ENCODE measurements at places on chromosomes 5 and 9.
A peak's percentile ranks its signal among the peaks of the same experiment; 100 is the strongest.

DNA sequence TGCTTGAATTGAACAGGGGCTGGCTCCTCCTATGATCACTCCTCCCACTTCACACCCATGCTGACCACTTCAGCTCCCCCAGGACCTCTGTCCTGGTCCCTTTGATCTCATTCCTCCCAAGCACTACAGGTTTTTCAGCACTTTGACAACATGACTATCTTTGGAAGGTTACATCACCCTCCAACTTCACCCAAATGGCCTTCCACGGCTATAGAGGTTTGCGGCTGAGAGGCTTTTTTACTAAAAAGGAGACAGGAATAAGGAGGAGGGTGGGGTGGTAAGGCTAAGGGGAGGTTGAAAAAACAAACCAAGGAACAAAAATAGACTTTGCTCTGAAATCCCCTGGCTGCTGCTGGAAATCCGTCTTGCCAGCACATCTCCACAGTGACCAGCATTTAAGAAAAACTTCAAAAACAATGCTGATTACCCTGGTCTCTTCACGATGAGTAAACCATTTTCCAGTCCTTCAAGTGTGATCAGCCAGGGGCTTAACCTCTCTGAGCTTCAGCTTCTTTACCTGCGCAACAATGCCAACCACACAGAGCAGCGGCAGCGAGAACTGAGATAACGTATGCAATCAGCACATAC lies 102.7 kb downstream of the DPYSL3 start:
- DNase-seq: no peak

DNA sequence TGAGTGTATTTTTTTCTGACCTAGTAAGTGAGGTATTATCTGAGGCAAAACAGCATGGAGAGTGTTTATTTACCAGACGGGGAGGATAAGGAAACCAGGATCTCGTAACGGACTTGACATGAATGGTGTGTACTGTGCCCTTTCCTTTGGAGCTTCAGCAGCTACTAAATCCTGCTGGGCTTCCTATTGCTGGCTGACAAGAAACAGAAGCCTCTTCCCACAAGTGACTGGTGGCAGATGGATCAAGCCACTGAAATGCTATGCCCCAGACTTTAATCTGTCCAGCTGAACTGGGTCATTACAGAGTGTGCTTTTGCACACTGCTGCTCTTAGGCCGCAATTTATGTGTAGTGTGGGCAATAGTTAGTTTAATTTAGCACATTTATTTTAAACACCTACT lies 162.7 kb upstream of the MRPS30 start:
- no peak for DNase-seq

- no peak for DNase-seq
Observed at GRCh38 chr9:97934321-97935115, 3.5 kb downstream of the HEMGN start.

DNA sequence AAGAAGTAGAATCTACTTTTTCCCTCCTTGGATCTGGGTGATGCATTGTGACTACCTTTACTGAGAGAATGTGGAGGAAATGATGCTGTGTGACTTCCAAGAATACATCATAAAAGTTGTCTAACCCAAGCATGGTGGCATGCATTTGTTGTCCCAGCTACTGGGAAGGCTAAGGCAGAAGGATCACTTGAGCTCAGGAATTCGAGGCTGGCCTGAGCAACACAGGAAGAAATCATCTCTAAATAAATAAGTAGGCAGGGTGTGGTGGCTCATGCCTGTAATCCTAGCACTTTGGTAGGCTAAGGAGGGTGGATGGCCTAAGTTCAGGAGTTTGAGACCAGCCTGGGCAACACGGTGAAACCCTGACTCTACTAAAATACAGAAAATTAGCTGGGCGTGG lies 143.2 kb upstream of the VLDLR start:
- peak; percentile 51 for DNase-seq

- DNase-seq: no peak
Observed at GRCh38 chr5:59421986-59422941, 471.3 kb downstream of the PDE4D start.

- no peak for DNase-seq
Observed at GRCh38 chr9:113898596-113898995, 22.5 kb downstream of the ZNF618 start.

DNA sequence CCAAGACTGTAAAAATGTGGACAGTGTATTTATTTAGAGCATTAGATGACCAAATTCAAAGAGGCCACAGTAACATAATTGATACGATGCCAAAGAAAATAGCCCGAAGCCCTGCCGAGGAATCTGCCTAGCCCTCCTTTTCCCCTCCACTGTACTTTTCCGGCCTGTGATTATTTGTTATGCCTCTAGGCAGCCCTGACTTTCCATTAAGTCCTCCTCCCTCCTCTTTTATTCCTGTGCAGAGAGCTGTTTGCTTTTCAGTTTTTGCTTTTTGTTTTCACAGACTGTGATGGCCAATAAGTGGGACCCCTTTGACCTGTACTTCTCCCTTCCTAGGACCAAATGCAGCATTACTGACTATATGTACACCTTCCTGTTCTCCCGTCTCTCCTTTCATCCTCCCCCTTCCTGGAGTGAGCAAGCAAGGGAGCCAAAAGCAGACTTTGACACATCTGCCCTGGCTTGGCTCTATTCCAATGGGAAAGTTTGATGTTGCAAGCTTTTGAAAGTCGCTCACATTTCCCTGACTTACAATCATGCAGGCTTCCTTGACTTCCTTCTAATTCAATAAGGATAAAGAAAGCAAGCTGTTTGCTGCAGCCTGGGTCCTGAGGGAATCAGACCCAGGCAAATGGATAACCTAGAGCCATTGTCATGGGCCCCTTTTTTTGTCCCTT lies 76.1 kb downstream of the NREP start:
- peak; percentile 90 for DNase-seq

DNA sequence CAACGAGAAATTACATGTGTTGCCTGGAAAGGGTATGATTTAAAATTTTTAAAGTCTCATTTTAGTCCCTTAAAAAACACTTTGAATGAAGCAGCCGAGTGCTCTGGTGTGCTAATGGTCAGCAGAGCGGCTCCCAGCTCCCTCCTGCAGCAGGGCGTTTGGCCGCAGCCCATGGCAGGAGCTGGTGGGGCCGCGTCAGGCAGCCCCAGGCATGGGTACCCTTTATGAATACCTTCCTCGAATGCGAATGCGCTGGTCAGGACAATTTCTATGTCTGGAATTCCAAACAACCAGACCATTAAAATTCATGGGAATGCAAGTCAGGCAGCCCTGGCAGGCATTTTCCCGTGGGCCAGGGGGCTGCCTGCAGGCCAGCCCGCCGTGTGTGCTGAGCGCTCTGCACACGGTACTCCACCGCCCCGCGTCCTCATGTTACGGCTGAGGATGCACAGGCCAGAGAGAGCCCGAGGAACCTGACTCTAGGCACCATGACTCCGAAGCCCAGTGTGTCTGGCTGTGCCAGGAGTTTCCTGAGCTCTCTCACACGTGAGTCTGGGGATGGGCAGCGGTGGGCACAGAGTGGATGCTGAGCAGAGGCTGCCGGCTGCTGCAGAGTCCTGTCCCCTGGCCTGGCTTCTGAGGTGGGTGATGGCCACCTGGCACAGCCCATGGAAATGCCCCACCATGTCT lies 123.7 kb downstream of the WNK2 start:
- no peak for DNase-seq

- DNase-seq: no peak
Observed at GRCh38 chr9:16625811-16626210, 244.7 kb downstream of the BNC2 start.

DNA sequence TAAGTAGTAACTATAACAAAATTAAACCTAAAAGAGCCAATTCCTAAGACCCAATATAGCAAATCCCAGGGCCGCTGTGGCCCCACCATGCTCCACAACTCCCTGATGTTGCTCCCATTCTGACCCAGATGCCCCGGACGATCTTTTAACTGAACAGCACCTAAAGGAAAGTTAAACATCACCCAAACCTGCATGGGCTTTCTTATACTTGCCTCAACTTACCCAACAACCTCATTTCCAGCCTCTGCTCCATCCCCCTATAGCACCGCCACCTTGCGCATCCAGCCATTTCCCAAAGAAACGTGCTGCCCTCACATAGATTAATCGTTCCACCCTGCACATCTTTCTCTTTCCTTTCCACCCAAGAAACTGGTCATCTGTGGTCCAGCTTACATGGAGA lies 54.6 kb downstream of the ZNF354C start:
- no peak for DNase-seq

DNA sequence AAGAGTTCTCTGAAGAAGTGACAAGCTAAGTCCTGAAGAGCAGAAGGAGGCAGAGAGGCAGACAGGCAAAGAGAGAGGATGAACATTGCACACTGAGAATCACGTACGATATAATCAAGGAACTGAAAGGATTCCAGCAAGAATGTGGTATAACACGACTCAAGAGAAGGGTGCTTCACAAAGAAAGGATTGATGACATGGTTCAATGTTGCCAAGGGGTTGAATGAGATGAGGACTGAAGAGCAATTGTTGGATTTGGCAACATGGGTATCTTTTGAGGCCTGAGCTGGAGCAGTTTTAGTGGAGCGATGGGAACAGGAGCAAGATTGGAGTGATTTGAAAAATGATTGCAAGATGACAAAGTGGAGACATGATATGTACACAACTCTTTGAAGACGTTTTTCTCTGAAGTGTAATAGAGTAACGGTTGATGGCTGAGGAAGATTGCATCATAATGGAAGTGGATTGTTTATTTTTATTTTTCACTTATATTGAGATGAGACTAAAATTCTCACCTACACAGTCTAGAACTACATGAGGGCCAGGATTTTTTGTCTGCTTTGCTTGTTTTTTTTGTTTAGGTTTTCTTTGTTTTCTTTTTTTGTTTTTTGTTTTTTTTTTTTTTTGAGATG lies 1049.9 kb upstream of the WWC1 start:
- no peak for DNase-seq

GRCh38 chr5:108762660-108763059 lies 15.0 kb downstream of the FER start:
- no peak for DNase-seq

All from NCI-H460 (cell line).